ENCODE measurements at places on chromosomes 13 and 19.
A peak's percentile ranks its signal among the peaks of the same experiment; 100 is the strongest.

GRCh38 chr13:73421310-73421912 is 362.6 kb downstream of the KLF5 start:
- no peak for DNase-seq

- DNase-seq: peak; percentile 14
These were observed 232.2 kb downstream of the GGACT start for GRCh38 chr13:100356426-100356825.

GRCh38 chr13:74771964-74772363 is 637.8 kb upstream of the KLF12 start:
- peak; percentile 86 for DNase-seq

GRCh38 chr19:37980419-37981170 is 73.6 kb downstream of the SIPA1L3 start:
- DNase-seq: no peak

GRCh38 chr13:103306163-103306562 is 239.9 kb upstream of the SLC10A2 start:
- no peak for DNase-seq

- DNase-seq: peak; percentile 58
These were observed 144.1 kb downstream of the DPF1 start for GRCh38 chr19:38079926-38080380.

- no peak for DNase-seq
These were observed 169.7 kb downstream of the KLF5 start for GRCh38 chr13:73228546-73228945.

DNA sequence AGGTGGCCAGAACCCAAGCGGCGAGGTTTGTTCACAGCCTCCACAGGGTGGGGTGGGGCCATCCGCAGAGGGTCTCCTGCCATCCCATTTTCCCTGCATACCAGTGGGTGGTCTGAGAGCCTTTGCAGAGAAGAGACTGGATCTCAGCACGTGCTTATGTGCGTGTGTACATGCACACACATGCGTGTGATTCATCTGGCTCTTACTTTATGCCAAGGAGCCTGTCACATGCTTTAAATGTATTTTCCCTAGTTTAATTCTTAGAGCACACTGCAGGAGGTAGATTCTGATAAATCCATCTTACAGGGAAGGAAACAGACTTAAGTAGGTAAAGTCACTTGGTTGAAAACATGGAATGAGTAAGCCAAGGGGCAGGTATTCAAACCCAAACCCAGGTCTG is 47.1 kb downstream of the CAPN12 start:
- DNase-seq: no peak

- DNase-seq: no peak
These were observed 5.4 kb upstream of the IPO5 start for GRCh38 chr13:97948041-97948440.

All from fibroblast of gingiva (primary cell).